Smooth muscle cell of the pulmonary artery (primary cell): ENCODE measurements at places on chromosomes 6 and 20. TPM values are rescaled to one million over a fixed set of nuclear protein-coding genes. Genes with fewer than 3 reads are reported as not detected.

FILIP1 gene
- 0.33 and 0.91 TPM in 2 replicates for total RNA-seq

EYS gene
- under 0.01 and 0.13 TPM in 2 replicates for total RNA-seq

PXDC1 gene
- 44.0 and 61.8 TPM in 2 replicates for total RNA-seq

PSORS1C2 gene
- not detected in 2 replicates for total RNA-seq

PNPLA1 gene
- total RNA-seq: 0.03 and 0.07 TPM in 2 replicates

SNAP25 gene
- 0.53 and 1.1 TPM in 2 replicates for total RNA-seq

SLCO4A1 gene
- 0.13 and 0.30 TPM in 2 replicates for total RNA-seq

VSTM2L gene
- 2.1 and 2.5 TPM in 2 replicates for total RNA-seq

C20orf141 gene
- total RNA-seq: not detected in 2 replicates

PTCRA gene
- not detected in 2 replicates for total RNA-seq

MUC22 gene
- not detected in 2 replicates for total RNA-seq

MAS1 gene
- total RNA-seq: under 0.01 and 0.20 TPM in 2 replicates

SLC22A7 gene
- not detected in 2 replicates for total RNA-seq

PGBD1 gene
- total RNA-seq: 4.4 and 4.9 TPM in 2 replicates

APCDD1L gene
- total RNA-seq: 28.7 and 173 TPM in 2 replicates

DEFB124 gene
- total RNA-seq: not detected in 2 replicates

PRDM1 gene
- 0.96 and 2.3 TPM in 2 replicates for total RNA-seq

C6orf118 gene
- not detected in 2 replicates for total RNA-seq

MYMX gene
- 0.33 TPM in 1 of 2 replicates, not detected in the other for total RNA-seq

PAX1 gene
- not detected in 2 replicates for total RNA-seq

EEF1A2 gene
- total RNA-seq: 2.3 and 3.5 TPM in 2 replicates

TRIM10 gene
- total RNA-seq: not detected in 2 replicates

SAMD5 gene
- total RNA-seq: 0.76 and 0.85 TPM in 2 replicates

MROH8 gene
- 0.59 and 1.5 TPM in 2 replicates for total RNA-seq

OR2H1 gene
- not detected in 2 replicates for total RNA-seq

CD164 gene
- 244 and 285 TPM in 2 replicates for total RNA-seq
